Right lobe of liver (tissue), 6 donors: ENCODE measurements at places on chromosomes 7 and 10. TPM values are rescaled to one million over a fixed set of nuclear protein-coding genes. Genes with fewer than 3 reads are reported as not detected.

- no peak overlapping the region for H3K27ac ChIP-seq
- H3K36me3 ChIP-seq, result no peaks in the 10 kb centered on the region
- no peak overlapping the region for H3K4me3 ChIP-seq
- DNase-seq, result peak; percentile 51
These were observed 50.0 kb upstream of the WIPI2 start for GRCh38 chr7:5139998-5140397.

Gene TYW1B
- 10.1 TPM for total RNA-seq

DNA sequence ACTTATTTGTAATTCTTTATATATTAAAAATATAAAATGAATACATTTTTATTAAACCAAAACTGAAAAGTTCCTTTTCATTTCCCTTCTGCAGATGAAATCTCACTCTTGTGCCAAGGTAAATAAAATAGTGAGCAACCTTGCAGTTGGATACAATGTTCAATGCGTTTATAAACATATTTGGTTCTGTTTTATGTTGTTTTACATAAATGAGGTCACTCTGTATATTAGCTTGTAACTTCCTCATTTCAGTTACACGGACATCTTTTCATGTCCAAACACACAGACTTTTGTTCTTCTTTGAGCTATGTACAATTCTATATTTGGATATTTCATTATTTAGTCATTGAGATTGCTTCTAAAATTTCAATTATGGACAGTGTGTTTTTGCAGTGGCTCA, 107.7 kb downstream of the BBS9 start:
- H3K36me3 ChIP-seq, result no peaks in the 10 kb centered on the region
- H3K27me3 ChIP-seq, result no peaks in the 10 kb centered on the region
- H3K4me1 ChIP-seq, result no peaks in the 10 kb centered on the region

Gene HMX3
- total RNA-seq, result not detected

GRCh38 chr7:78967046-78967445, 486.4 kb downstream of the MAGI2 start:
- no peak overlapping the region for H3K4me3 ChIP-seq
- no peaks in the 10 kb centered on the region for H3K4me1 ChIP-seq
- H3K27me3 ChIP-seq, result no peaks in the 10 kb centered on the region
- DNase-seq, result no peak

Gene CCDC7
- 4.9 TPM for total RNA-seq
